ENCODE measurements at places on chromosomes 13 and 19. TPM values are rescaled to one million over a fixed set of nuclear protein-coding genes. Genes with fewer than 3 reads are reported as not detected.

The ICAM5 gene
- 5.5 TPM for total RNA-seq

The GADD45GIP1 gene
- total RNA-seq, result 18.6 TPM

The ADM5 gene
- under 0.01 TPM for total RNA-seq

The HCST gene
- 0.64 TPM for total RNA-seq

The ZNF506 gene
- total RNA-seq, result 7.7 TPM

The NFIX gene
- 29.6 TPM for total RNA-seq

The GAPDHS gene
- not detected for total RNA-seq

The TMPRSS9 gene
- total RNA-seq, result not detected

The ZNF578 gene
- total RNA-seq, result 1.6 TPM

The SIGLEC10 gene
- total RNA-seq, result not detected

The MYH14 gene
- total RNA-seq, result not detected

The SLC25A15 gene
- 19.4 TPM for total RNA-seq

The CCDC106 gene
- 9.0 TPM for total RNA-seq

The CNMD gene
- not detected for total RNA-seq

The ADGRE1 gene
- not detected for total RNA-seq

The PHF11 gene
- 21.6 TPM for total RNA-seq

The B9D2 gene
- total RNA-seq, result 4.5 TPM

The CCDC194 gene
- not detected for total RNA-seq

The C19orf67 gene
- not detected for total RNA-seq

The DACT3 gene
- 11.3 TPM for total RNA-seq

The GRIK5 gene
- not detected for total RNA-seq

The LIPE gene
- 3.0 TPM for total RNA-seq

The ZNF99 gene
- not detected for total RNA-seq

The ZIM2 gene
- total RNA-seq, result not detected

Measured in fibroblast of villous mesenchyme (primary cell).